ENCODE measurements at places on chromosomes 16 and 17. TPM values are rescaled to one million over a fixed set of nuclear protein-coding genes. Genes with fewer than 3 reads are reported as not detected.

GRCh38 chr17:46121841-46122485, 71.3 kb downstream of the KANSL1 start:
- DNase-seq: no peak

Gene CDH8
- total RNA-seq: 0.34 TPM

- no peak for DNase-seq
Measured at GRCh38 chr17:49297141-49297540, 64.9 kb downstream of the ZNF652 start.

- no peak for DNase-seq
Measured at GRCh38 chr16:15743657-15744056, 93.6 kb downstream of the NDE1 start.

DNA sequence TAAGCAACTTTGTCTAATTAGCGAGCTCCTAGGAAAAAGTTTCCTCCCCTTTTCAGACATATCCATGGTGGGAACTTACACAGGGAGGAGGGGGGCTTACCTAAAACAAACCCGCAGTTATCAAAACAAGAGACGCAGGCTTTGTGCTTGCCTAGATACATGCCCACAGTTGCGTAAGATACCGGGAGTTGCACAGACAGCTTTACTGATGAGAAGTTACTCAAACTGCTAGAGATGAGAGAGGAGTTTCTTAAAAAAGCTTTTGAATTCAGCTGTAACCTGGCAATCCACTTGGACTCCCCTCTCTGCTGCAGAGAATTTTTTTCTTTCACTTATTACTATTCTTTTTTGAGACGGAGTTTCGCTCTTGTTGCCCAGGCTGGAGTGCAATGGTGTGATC, 6.8 kb upstream of the ZP2 start:
- DNase-seq: peak; percentile 10

GRCh38 chr16:69013991-69014390, 91.5 kb upstream of the HAS3 start:
- no peak for DNase-seq

- DNase-seq: no peak
Measured at GRCh38 chr16:50675686-50676610, 5.2 kb downstream of the SNX20 start.

DNA sequence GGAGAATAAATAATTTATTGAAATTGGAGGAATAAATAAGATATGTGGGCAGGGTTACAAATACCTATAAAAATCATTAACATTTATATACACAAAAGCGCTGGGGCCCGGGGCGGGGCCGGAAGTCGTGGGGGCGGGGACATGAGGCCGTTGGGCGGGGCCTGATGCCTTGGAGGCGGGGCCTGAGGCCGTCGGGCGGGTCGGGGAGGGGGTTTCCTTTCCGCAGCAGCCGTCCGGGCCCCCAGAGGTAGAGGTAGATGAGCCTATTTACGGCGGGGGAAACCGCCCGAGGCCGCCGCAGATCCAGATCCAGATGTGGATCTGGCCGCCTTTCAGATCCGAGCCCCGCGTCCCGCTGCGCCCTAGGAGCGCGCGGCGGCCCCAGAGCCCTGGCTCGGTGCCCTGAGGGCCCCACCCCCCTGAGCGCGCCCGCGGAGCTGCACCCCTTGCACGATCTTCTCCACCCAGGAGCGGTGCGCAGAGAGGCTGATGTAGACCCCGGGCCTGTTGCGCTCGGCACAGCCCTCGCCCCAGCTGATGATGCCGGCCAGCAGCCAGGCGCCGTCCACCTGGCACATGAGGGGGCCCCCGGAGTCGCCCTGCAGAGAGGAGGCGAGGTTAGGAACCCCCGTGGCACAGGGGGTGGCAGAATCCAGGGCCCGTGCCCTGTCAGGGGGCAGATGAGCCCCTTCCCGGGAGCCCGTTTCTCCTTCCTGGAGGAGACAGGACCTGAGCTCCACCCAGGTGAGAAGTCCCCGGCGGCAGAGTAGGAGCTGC, 5.1 kb downstream of the PRSS22 start:
- DNase-seq: no peak

Gene PERCC1
- total RNA-seq: not detected

GRCh38 chr17:49216953-49217650, 6.6 kb downstream of the ABI3 start:
- DNase-seq: no peak

GRCh38 chr16:85626191-85626981, 13.3 kb downstream of the GSE1 start:
- DNase-seq: no peak

- no peak for DNase-seq
Measured at GRCh38 chr17:7328840-7329373, at the start of gene NEURL4. Gene NEURL4 (minus strand): TSS chr17:7329335. CDS start chr17:7329312, 23 bp downstream.

DNA sequence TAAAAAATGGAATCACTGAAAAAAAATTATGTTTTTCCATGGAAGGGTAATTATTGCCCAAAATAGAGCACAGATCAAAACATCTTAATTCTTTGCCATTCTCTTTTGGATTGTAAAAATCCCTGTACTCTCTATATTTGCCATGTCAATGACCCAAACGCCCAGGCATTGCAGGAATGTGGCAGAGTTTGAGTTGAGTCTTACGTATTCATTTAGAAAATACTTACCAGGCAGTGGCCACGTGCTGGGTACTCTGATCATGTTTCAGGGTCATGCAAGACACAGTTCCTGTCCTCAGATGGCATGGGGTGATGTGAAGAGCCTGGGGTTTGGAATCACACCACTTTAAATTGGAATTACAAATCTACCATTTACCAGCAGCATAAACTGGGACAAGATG, 267.7 kb downstream of the ABCC12 start:
- peak; percentile 51 for DNase-seq

- DNase-seq: no peak
Measured at GRCh38 chr16:3579776-3580175, 2.6 kb upstream of the NLRC3 start.

Gene GPR139
- total RNA-seq: not detected

- DNase-seq: no peak
Measured at GRCh38 chr16:74304164-74304834, 7.7 kb downstream of the PSMD7 start.

DNA sequence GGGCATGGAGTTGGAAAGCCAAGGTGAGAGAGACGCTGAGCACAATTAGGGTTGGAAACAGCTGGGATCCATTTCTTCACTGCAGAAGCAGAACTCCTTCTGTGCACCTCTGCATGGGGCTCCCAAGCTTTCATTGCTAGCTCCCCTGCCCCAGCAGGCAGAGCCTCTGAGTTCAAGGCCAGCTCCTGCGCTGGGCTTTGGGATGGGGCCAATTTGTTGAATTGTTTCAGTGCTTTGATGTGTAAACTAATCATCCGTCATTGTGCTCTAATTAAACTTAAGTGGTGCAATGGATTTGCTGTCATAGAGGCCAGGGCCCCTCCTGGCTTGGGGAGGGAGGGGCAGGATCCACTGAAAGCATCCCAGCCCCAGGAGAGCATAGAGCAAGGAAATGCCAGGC, 13.5 kb upstream of the LYRM9 start:
- no peak for DNase-seq

Gene OR1F1
- total RNA-seq: not detected

DNA sequence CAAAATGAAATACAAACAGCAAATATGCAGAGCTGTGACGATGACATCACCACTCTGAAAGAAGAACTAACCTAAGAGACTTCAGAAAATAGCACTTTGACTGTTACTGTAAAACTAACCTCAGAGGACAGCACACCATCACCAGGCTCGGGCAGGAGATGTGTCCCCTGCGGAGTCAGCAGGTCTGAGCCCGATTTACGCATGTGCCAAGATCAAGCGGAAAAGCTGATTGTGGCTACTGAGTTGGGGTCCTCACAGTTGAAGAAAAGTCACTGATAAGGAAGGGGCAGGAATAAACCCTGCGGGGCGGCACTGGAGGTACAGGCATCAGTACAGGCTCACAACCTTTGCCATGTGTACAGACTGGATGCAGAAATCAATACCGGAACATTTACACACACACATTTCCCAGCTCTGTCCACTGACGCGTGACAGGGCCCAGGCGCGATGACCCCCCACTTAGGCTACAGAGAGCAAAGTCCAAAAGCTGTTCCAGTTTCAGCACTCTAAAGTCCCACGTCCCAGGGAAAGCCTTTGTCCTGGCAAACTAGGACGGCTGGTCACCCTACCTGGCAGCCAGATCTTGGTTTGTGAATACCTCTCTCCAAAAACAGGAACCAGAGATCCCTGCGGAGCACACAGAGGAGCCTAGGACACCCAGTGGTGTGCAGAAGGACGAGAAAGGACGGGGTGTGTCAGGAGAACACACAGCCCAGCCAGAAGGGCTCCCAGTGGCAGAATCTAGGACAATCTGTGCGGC, 21.5 kb downstream of the TRAP1 start:
- no peak for DNase-seq

- peak; percentile 60 for DNase-seq
Measured at GRCh38 chr17:1590029-1590746, 27.6 kb upstream of the PITPNA start.

DNA sequence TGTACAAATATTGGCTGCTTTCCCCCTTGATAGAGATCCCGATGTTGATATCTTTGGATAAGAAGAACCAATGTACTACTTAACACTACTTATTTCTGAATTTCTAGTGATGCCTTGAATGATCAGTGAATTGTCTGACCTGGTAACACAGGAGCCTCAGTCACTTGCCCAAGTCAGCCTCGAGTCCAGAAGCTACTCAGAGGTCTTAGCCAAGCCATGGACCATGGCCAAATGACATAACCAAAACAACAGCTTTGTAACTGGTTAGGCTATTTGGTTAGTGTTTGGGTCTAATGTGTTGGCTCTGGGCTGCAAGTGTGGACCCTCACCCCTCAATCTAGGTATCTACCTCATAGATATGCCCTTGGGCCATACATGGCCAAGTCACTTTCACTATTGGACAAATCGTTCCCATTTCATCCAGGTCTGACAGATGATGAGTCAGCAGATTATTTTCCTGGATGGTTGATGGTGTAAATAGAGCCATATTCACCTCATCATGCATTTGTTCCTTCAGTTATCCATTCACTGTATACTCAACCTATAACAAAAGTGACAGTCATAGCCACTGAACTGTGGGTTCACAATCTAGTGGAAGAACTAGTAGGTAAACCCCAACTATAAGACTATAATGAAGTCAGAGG, 3.5 kb downstream of the RBFOX1 start:
- no peak for DNase-seq

- DNase-seq: no peak
Measured at GRCh38 chr17:36030956-36031355, 13.2 kb upstream of the CCL23 start.

DNA sequence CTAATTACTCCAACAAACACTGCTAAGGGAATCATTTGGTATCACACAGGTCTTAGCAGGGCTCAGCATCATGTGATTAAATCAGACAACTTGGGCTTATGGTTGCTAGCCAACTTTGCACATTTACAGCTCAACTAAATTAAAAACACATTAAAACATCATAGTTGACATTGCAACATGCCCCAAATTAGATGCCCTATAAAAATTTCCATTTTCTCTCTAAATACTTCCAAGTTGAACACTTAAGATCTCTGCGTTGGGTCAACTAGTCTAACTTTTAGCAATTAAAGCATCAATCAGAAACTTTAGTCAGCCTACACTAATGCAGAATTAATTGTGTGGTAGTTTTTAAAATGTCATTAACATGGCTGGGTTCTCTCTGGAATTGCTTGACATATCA, 12.1 kb downstream of the DNAJC7 start:
- no peak for DNase-seq

Gene BRICD5
- 2.0 TPM for total RNA-seq

DNA sequence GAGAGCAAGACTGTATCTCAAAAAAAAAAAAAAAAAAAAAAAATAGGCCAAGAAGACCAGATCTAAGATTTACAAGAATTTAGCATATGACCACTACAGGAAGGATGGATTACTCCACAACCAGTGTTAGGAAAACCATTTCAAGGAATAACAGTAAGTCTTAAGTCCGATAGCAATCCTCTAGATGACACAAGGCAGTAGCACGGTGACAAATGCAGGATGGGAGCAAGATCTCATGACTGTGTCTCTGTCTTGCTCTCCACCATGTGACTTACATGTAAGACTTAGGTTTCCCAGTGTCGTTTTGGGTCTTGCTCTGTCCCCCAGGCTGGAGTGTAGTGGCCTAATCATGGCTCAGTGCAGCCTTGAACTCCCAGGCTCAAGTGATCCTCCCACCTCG, 27.8 kb downstream of the C16orf96 start:
- DNase-seq: no peak

- no peak for DNase-seq
Measured at GRCh38 chr16:19488213-19488640, 33.7 kb downstream of the GDE1 start.

GRCh38 chr17:18921485-18921884, 30.5 kb upstream of the SLC5A10 start:
- no peak for DNase-seq

DNA sequence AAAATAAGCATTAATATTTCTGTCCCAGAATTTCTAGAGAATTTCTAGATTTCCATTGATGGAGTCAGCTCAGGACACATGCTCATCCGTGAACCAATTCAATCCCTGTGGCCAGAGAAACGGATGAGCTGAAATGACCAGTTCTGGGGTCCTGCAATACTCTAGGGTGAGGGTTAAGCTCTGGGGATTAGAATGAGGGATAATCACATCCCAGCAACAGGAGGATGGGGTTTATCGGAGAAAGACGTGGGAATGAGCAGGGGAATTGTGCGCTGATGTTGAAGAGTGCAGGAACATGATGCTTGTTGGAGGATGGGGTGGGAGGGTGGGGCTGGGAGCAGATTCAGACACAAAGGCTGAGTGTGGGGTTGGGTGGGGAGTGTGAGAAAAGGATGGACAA, 64.1 kb downstream of the SLC5A11 start:
- no peak for DNase-seq

DNA sequence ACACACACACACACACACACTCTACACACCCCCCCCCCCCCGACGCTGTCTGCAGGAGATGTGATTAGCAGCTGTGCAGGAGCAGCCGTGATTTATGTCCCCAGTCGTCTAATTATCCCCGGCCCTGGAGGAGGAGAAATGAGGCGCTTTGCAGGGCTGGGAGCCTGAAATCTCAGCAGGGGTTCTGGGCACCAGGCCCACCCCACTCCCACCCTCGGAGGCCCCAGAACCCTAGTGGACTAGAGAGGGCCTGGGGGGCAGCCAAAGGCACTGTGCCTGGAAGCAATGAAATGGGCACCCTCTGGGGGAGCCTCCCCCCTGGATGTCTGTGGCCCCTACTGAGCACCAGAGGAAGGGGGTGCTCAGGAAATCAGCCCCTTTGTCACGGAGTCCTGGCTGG, 134.2 kb upstream of the CIBAR2 start:
- no peak for DNase-seq

- no peak for DNase-seq
Measured at GRCh38 chr17:39920218-39921210, 2.1 kb upstream of the GSDMB start.

- DNase-seq: no peak
Measured at GRCh38 chr17:39625198-39625785, 1.5 kb upstream of the PPP1R1B start.

GRCh38 chr17:40551091-40551878, 14.0 kb downstream of the CCR7 start:
- DNase-seq: peak; percentile 55

Gene TK1
- total RNA-seq: 21.1 TPM

Gene SULT1A4
- total RNA-seq: 2.5 TPM

All from kidney epithelial cell (primary cell).